ENCODE measurements at places on chromosomes 2 and 18. TPM values are rescaled to one million over a fixed set of nuclear protein-coding genes. Genes with fewer than 3 reads are reported as not detected.

Gene POTEF
- total RNA-seq: 7.2 TPM

Gene UGT1A9
- total RNA-seq: not detected

Gene PROKR1
- total RNA-seq: not detected

Gene DRC1
- total RNA-seq: 0.18 TPM

Gene MREG
- 19.2 TPM for total RNA-seq

Gene SLC23A3
- total RNA-seq: 3.3 TPM

Gene UGT1A5
- total RNA-seq: not detected

Gene NEU2
- not detected for total RNA-seq

Gene STRADB
- 33.4 TPM for total RNA-seq

Gene BMP10
- not detected for total RNA-seq
